Daoy (cell line): ENCODE measurements at places on chromosomes 7 and 10. TPM values are rescaled to one million over a fixed set of nuclear protein-coding genes. Genes with fewer than 3 reads are reported as not detected.

ACTR3C gene
- total RNA-seq: 0.06 and 2.7 TPM in 2 replicates

MUC12 gene
- 1.4 and 8.7 TPM in 2 replicates for total RNA-seq

GRCh38 chr7:81449105-81449504 is 320.7 kb downstream of the HGF start:
- no peak for DNase-seq

DNA sequence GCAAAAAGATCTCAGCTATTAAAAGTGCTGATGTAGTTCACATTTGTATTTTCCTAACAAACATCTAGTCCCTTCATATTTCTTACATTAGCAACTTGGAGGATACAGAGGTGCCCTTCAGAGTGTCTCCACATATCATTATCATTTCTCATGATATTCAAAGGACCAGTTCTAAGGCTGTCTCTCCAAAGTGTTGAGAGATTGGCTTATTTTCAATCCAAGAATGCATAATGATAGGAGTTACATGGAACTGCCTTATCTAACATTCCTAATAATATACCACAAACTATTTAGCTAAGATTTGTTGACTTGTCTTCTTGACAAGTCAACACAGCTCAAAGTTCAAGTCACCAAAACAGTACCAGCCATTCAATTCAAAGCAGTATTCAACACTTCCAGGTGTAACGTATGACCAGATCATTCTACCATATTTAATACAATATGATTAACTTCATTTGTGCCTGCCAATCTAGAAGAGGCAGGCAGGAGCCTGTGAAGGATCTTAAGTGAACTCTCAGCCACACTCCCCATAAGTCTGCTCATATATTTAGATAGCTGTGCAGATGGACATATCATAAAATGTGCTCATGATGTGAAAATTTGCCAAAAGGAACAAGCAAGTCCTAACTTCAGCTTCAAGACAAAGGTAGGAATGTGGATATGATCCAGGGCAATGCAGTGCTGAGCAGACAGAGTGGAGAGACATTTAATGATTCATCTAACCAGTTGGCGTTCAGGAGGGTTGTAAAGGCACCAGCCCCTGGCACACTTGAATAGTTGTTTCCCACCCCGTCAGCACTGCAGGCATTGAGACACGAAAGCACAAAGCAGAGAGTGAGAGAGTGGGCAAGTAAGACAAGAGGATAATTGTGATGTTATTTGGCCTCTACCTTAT is 108.3 kb downstream of the MTERF1 start:
- DNase-seq: no peak

TET1 gene
- 0.21 and 0.57 TPM in 2 replicates for total RNA-seq

DNA sequence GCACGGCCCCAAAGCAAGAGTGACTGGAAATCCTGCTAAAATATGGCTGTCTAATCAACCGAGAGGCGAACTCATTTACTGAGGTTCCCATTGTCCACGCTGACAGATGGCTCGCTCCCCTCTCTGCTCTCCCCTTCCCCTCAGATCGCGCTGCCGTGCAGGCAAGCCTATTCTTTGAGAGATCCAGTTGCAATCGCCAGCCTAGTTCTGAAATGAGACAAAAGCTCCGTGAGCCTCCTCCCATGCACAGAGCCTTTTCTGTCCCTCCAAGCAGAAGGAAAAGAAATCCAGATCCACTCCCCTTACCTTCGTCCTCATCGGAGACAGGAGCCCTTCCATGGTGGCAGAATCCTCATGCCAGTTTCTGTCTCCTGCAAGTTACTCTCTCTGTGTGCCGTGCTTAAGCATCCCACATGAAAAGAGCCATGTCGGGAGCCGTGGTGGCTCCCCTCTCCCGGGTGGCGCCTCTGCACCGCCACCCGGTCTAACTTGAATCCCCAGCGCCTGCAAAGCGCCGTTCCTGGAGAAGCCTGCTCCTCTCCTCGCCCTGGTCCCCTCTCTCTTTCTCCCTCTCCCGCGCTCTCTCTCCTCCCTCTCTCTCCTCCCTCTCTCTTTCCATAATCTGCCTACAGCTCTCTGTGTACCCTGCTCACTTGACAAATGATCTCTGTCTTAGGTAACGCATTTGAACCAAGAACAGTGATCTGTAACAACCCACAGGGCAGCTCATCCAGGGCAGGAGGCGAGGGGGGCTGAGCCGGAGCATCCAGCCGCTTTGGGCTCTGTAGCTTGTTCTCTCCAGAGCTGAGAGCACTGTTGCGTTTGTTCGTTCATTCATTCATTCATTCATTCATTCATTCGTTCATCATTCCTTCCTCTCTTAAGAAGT is 156.8 kb downstream of the FRMD4A start:
- peak; percentile 40 for DNase-seq

- no peak for DNase-seq
Measured at GRCh38 chr10:31129880-31130405, 98.3 kb upstream of the ZNF438 start.

DNA sequence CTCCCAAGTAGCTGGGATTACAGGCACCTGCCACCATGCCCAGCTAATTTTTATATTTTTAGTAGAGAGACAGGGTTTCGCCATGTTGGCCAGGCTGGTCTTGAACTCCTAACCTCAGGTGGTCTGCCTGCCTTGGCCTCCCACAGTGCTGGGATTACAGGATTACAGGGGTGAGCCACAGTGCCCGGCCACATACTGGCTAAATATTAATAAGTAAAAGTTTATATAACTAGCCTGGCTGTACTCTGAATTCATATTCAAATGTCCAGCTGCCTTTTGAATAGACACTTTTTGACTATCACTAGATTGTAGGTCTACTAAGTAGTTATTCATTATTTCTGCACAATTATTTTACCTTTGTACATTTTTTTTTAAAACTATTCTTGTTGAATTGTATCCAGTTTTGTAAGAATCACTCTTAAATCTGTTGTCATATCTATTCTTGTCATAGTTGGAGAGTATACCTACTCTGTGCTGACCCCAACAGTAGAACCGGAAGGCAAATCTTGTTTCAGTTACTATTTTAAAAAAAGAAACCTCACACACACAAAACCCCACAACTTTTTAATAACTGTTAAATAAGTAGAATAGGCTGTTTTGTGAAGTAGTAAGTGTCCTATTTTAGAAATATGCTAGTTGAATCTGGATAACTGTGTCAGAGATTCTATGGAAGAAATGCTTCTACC is 29.6 kb downstream of the MINPP1 start:
- DNase-seq: no peak

UCMA gene
- total RNA-seq: not detected in 2 replicates

NEUROG3 gene
- total RNA-seq: not detected in 2 replicates
